ENCODE measurements at places on chromosomes 3 and 15.

DNA sequence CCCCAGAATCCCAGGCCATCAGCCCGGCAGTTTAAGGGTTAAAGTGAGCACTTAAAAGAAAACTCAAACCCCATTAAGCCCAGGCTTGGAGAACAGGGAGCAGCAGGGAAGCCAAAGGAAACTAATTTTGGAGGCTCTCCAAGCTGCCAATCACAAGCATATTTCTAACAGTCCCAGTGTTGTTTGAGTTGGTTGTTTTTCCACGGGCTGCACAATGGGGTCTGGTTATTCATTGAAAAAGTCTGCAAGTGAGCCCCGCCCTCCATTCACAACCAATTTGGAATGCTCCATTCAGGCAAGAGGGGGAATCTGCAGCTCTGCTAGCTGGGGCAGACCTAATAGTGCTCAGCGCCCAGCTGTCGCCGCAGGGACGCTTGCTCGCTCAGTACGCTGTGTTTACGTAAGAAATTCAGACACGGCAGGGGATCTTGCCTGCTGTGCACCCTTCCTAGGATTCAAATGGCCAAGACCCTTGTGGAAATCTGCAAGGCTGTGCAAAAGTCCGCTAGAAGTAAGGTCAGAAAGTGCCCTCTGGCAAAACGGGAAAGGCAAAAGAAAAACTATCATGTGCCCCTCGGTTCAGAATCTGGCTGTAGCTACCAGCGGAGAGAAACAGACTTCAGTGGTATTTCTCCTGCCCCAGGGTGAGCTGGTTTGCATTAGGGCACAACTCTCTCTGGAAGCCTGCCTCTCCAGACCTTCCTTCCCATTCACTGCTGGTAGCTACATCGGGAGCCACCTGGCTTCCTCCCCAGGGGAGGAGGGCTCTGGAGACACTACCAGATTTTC, 11.0 kb downstream of the ETV5 start:
- DNase-seq, result no peak

GRCh38 chr3:60448696-60449095, 802.6 kb downstream of the FHIT start:
- no peak for DNase-seq

GRCh38 chr3:70833239-70833960, 521.0 kb upstream of the MDFIC2 start:
- no peak for DNase-seq

GRCh38 chr3:175397372-175397771, 538.2 kb downstream of the NAALADL2 start:
- DNase-seq, result no peak

DNA sequence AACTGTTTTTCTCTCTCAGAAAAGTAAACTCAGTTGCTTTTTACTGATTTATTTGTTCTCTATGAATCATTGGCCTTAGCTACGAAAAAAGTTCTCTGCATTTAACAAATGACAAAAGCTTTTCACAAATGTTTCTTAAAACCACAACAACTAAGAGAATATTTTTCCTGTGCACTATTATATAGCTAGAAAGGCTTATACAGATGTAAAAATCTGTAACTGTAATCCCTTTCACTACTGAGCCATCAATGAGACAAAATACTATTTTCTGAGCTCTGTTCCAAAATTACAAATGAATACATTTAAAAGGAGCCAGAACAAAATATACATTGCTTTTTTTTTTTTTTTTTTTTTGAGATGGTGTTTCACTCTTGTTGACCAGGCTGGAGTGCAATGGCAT, 45.6 kb upstream of the PYGO1 start:
- DNase-seq, result no peak

- DNase-seq, result no peak
Observed at GRCh38 chr15:58525991-58526421, 94.2 kb downstream of the LIPC start.

GRCh38 chr3:12445523-12446240, 38.6 kb upstream of the TSEN2 start:
- DNase-seq, result no peak

- DNase-seq, result no peak
Observed at GRCh38 chr15:92906563-92907081, 6.5 kb downstream of the CHD2 start.

GRCh38 chr3:7075117-7075516, 214.2 kb downstream of the GRM7 start:
- DNase-seq, result no peak

DNA sequence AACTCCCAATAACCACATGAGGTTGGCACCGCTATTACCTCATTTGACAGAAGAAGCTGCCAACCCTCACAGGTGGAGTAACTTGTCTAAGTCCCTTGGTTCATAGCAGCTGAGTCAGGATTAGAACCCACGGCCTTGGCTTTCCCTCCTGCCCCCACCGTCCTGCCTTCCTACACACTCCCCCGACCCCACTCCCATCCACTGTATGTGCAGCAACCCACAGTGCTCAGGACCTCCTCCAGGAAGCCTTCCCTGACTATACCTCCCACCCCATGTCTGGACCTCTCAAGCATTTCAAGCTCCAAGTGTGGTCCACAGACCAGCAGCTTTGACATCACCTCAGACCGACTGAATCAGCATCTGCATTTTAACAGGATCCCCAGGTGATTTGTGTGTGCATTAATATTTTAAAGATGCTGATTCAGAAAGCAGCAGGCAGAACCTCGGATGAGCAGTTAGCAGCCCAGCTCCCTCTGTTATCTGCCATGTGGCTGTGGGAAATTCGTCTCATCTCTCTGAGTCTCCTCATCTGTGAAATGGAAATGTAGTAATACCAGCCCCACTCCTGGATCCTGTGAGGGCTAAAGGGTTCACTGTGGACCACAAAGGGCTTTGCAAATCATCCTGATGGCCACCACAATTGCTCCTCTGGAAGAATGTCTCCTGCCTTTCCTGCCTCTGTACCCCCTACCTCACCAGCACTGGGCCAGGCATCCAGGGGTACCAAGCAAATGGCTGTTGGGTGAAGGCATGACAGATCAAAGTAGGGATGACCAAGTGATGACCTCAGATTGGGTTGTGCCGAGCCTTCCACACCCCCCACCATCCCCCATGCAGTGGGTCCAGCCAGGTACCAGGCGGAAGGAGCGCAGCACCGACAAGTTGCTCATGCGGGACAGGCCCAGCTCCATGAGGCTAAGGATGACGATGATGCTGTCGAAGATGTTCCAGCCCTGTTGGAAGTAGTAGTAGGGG, 62.7 kb downstream of the SCN5A start:
- DNase-seq, result no peak

DNA sequence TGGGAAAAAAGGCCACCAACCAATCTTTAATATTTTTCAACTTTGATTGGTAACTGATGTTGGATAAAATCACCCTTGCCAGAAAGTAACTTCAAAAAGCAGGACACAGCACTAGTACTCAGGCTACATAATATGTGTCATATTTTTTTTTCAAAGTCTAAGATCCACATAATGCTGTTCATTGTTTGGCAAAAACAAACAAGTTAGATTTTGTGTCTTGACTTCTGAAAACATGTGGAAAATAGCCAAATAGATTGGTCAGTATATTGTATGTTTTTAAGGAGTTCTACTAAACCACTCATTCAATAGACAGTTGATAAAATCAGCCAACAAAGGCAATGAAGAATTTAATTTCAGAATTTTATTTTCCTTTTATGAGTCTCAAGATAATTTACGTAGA, 111.7 kb upstream of the CCDC54 start:
- DNase-seq, result no peak

DNA sequence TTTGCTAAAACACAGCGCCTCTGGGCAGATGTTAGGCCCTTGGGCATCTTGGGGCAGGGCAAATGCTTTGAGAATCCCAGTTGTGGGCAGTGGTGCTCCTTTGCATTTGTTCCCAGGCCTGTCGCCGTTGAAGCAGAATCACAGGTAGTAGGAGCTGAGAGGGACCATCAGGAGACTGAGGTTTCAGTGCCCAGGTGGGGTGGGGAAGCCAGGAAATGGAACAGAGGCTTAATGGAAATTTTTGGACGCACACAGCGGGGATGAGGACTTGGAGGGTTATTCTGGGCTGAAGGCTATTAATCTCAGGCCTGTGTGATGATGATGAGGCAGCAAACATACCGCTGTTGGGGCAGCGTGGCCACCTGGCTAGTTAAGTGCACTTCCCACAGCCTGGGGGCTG, 99.5 kb downstream of the SV2B start:
- no peak for DNase-seq

- DNase-seq, result no peak
Observed at GRCh38 chr3:129505341-129505740, 23.1 kb upstream of the RHO start.

DNA sequence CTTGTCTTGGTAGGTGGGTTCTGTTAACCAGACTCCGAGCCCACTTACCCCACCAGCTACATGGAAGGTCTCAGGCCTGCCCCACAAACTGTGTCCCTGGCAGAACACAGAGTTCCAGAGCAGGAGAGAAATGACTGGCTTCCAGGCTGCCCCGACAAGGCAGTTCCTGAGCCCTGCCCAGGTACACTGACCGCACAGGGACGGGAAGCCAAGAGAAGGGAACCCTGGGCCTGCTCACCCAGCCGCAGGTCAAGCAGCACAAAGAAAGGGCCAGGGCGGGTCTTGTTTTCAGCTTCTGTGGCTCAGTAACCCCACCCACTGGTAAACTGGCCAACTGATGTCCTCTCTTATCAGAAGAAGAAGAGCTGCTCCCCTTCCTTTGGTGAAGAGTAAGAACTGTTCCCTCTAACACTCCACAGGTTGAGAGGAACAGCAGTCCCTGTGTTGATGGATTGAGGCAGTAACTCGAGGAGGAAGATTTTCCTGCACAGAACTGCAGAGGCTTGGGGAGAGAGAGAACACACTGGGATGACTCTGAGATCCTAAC, 68.4 kb downstream of the CRTC3 start:
- no peak for DNase-seq

DNA sequence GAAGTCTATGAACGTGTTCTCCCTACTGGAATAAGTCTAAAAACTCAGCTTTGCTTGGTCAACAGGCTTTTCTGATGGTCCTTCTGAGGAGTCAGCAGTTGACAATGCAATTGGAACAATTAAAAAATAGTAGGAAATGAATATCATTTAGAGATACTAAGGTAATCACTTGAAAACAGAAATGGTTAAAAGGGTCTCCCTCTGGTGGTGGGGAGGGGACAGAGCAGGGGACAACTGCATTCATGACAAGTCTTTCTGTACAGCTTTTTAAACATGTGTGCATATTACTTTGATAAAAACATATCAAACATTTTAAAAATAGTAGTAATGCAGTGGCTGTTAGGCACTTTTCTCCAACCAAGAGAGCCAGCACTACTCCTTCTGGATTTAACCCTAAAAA, 119.9 kb upstream of the FHIT start:
- no peak for DNase-seq

DNA sequence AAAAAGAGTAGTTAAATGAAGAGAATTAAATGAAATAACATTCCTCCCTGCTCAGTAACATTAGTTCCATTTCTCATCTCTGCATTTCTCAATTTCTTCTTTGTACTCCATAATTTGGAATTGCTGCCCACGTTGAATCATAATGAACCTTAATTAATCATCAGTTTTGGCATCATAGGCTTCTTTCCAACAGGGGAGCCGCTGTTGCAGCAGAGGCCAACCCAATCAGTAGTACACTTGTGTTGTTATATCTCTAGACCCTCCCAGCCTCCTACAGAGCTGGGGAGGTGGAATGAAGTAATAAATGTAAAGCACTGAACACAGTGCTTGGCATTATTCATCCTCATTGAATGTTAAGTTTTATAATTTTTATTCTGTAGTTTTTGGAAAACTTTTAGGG, 240.7 kb downstream of the CHST2 start:
- no peak for DNase-seq

DNA sequence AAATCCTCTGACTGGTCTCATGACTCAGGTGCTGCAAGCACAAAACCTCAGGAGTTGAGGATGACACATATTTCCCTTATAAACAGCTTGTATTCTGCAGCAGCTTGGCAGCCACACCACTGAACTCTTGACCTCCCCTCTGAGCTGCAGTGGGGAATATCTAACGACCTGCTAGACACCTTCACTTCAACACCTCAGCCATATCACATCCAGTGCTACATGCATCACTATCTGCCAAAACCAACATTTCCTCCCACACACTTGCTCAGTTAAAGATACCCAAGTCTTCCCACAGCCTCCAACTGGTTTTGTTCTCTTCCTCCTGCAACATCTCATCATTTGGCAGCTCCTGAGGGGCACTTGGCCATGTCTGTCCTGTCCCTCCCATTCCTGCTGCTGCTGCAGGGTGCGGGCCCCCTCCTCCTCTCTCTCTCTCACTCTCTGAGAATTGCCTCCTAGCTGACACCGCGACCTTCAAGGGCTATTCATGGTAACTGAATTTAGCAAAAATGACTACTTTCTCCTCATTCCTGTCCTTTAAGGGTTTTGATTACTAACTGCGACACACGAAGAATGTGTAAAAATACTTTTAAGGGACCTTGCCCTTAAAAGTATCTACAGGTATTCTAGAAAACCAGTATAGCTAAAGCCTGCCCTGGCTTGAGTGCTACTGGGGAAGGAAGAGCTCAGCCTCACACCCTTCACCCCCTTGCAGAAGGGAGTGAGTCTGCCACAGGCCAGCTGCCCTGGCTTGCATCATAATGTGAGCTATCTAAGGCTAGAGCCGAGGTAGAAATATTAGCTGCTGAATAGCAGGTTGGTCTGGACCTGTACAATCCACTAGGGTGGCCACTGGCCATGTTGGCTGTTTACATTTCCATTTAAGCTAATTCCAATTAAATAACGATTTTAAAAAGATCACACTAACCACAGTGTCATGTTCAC, 5.0 kb upstream of the CCR9 start:
- DNase-seq, result peak; percentile 6

DNA sequence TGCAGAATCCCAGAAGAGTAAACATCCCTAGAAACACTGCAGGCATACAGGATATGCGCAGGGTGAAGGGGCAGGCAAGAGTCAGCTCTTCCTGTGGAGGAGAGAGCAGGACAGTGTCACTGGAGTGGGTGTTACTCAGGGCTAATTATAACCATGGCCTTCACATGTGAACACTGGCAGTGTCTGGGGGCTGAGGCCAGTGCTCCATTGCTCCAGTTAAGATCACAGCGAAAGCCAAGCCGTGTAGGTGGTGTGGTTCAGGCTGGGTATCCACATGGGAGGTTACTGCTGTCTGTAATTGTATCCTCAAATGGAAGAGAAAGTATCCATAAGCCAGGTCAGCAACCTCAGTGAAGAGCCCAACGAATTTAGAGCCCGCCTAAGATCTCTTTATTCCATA, 84.6 kb downstream of the MESD start:
- no peak for DNase-seq

- DNase-seq, result no peak
Observed at GRCh38 chr3:43874290-43874689, 183.6 kb downstream of the ABHD5 start.

DNA sequence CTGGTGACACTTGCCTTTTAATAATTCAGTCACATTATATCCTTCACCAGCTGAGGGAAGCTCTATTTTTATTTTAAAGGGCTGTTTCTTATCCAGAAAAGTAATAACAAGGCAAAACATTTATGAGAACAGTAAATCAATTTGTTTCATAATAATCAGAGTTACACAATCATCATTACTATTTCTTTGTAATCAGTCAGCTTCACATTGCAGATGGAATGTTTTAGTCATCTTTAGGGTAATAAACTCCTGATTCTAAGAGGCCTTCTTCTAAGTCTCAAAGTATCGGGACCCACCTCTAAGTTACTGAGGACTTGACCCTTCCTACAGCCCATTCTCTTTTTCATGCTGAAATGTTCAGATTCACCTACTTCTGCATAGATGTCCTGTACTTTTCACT, 298.3 kb upstream of the TGFBR2 start:
- DNase-seq, result no peak

All from activated naive CD4-positive, alpha-beta T cell (primary cell).